ENCODE measurements at places on chromosomes 6 and 20.

DNA sequence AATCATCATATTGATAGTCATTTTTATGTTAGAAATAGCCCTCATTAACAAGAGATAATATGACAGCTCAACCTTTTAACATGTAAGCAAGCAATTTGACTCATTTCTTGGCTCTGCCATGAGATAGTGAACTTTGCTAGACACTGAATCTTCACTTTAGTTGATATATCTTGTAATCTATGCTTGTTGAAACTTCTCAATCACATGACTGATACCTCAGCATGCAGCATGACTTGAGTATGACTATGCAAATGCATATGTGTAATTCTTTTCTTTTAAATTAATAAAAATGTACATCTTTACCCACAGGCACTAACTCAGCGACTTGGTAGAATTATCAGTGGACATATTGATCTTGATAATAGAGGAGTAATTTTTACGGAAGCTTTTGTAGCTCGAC is 6.6 kb downstream of the UFL1 start:
- DNase-seq: no peak

- DNase-seq: no peak
Measured at GRCh38 chr6:141874930-141875602, 257.7 kb upstream of the GJE1 start.

- DNase-seq: no peak
Measured at GRCh38 chr20:64142590-64142989, 21.7 kb upstream of the MYT1 start.

DNA sequence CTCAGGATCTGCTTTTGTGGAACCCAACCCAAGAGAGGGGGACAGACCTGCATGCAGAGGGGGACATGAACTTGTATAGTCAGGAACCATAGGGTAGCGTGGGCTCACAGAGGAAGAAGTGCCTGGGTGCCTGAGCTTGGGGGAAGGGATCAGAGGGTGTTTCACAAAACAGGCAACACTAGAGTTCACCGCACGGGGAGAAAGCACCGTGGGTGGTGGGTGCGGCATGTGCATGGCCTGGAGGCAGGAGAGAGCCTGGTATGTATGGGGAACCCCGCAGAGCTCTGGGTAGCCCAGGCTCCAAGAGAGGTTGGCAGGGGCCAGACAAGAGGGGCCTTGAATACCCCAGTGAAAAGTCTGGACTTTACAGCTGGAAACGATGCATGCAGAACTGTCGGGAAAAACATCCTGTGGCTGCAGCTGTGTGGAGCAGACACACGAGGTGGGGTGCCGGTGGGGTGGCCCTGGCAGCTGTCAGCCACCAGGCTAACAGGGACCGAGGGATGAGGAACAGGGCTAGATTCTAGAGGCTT is 6.7 kb upstream of the EMILIN3 start:
- no peak for DNase-seq

DNA sequence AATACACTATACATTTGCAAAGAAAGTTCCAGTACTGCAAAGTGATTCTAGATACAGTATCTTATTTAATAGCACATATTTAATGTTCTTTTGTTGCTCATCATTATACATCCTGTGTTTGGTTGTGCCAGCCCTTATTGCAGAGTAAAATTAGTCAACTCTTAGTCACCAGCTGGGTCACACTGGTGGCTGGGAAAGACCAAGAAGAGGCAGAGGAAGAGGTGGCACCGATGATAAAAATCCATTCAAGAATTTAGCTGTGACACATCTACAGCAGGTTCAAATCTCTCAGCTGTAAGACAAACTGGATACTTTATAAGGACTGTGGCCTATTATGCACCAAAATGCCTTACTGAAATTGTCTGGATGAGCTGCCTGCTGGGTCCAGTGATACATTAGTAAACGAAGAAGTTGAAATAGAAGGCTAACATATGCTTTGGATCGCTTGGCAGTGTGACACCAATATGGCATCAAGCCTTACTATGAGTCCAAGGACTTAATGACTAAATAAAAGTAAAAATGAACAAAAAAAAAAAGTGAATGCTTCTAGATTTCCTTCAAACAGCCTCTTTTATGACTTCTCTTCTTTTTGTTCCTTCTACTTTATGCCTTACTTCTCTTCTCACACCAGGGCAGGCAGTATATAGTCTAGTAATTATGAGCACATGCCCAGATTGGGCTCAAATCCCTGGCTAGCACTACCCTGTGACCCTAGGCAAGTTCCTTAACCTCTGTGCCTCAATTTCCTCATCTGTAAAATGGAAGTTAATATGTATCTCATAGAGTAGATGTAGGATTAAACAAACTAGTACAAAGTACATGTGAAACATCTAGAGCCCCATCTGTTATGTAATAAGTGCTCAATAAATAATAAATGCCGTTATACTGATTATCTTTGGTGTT is 29.4 kb upstream of the RNF8 start:
- DNase-seq: no peak

- DNase-seq: no peak
Measured at GRCh38 chr6:13667655-13668054, 44.0 kb downstream of the RANBP9 start.

DNA sequence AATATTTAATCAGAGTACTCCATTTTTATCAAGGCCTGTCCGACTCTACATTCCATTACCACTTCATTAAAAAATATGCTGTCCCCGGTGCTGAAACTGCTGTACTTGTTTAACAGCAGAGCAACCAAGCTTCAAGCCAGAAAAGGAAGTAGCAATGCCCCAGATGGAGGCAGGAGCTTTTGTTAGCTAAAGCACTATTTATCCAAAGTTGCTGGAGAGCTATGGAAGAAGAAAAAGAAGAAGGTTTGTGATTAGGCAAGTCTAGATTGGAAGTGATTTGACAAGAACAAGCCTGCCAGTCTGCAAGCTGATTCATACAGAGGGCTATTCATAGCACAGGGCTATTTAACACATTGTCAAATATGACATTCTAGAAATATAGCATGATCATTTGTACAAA is 160.9 kb upstream of the SPTLC3 start:
- no peak for DNase-seq

DNA sequence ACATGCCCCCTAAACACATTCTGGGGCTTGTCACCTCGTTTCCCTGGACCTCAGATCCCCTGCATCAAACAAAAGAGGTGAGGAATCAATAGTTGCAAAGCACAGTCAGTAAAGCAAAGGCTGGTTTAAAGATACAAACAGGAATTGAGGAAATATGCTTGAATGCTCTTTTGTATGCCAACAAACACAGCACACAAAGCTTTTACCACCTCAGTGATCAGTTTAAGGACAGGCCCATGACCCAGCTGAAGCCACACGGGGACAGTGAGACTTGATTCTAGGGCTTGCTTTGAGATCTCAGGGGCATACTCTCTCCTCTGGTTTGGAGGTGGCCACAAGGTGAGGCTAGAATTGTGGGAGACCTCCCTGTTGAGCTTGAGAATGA is 182.9 kb upstream of the CST7 start:
- no peak for DNase-seq

DNA sequence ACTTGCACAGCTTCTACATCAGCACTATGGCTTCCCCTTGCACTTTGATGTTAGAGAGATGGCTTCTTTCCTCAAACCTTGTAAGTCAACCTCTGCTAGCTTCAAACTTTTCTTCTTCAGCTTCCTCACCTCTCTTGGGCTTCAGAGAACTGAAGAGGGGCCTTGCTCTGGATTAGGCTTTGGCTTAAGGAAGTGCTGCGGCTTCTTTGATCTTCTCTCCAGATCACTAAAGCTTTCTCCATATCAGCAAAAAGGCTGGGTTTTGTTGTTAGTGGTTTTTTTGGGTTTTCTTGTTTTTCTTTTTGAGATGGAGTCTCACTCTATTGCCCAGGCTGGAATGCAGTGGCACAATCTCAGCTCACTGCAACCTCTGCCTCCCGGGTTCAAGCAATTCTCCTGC is 24.0 kb downstream of the CDK5RAP1 start:
- DNase-seq: no peak

- DNase-seq: no peak
Measured at GRCh38 chr6:16108419-16108818, 20.5 kb upstream of the MYLIP start.

DNA sequence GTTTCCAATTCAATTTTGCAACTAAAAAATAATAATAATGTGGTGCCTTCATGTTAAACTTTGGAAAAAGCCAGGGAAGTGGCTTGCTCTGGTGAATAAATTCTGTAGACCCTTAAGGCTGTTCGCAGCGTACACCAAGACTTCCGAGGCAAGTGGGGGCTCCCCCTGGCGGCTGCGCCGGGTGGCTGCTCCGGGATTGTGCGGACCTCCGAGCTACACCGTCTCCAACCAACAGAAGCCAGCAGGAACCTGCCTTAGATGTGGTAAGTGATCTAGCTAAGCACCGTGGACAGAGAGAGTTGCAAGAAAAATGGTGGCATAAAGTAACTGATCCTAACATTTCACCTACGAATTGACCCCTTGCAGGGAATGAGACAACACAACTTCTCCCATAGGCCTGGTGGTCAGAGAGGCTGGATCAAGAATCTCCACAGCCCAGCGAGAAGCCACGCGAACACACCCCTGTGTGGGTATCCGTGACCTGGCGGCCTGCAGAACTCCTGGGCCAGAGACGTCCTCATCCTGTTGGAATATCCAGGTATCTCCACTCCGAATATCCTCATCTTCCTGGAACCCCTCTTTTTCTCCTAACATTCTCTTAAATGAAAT is 69.6 kb downstream of the TBXT start:
- DNase-seq: peak; percentile 55
